ENCODE measurements at places on chromosomes 1 and 21. TPM values are rescaled to one million over a fixed set of nuclear protein-coding genes. Genes with fewer than 3 reads are reported as not detected.

B3GALT5 gene
- 0.25 TPM for total RNA-seq

DNA sequence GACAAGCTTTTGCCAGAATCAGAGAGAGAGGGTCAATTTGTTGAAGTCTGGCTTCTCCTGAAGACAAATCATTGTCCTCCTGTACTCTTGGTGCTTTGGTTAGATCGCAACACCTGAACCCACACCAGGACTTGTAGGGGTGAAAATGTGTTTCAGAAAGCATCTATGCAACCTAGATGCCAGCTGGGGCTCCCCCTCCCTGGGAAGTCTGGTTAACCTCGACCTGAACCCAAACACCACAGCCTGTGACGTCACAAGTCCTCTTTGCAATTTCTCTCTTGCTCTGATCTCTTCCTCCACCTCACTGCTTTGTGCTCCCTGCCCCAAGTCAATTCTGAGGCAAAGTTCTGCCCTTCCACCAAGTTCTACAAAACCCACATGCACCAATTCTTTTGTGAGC, 42.8 kb upstream of the USP24 start:
- no peak for DNase-seq

GRCh38 chr1:24547195-24547594, 8.7 kb upstream of the NCMAP start:
- DNase-seq, result no peak

GRCh38 chr1:244667797-244668196, 14.9 kb downstream of the DESI2 start:
- DNase-seq, result no peak

GRCh38 chr1:234933475-234933874, 195.2 kb downstream of the TOMM20 start:
- no peak for DNase-seq

GRCh38 chr1:205108464-205108863, 13.3 kb downstream of the RBBP5 start:
- no peak for DNase-seq

All from glutamatergic neuron (in vitro differentiated cells).